ENCODE measurements at places on chromosomes 16 and 17.

GRCh38 chr17:56604691-56605290 lies 11.3 kb downstream of the NOG start:
- no peak for DNase-seq

DNA sequence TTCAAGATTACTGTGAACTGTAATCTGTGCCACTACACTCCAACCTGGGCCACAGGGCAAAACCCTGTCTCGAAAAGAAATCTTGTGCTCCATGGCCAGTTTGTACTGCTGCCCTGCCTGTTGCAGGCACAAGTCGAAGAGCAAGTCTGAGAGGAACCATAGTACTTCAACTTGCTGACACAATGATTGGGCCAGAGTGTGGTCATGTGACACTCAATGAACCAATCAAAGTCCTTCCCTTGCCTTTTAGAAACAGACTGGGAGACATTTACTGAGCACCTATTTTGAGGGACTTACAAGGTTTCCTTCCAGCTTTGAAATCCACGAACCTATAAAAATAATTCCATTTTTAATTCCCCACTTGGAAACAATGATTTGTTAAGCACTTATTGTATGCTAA lies 39.8 kb upstream of the TMC5 start:
- DNase-seq: no peak

- DNase-seq: no peak
Measured at GRCh38 chr17:72943826-72944689, 148.4 kb downstream of the SLC39A11 start.

- DNase-seq: no peak
Measured at GRCh38 chr16:66898933-66899309, 18.6 kb downstream of the PDP2 start.

DNA sequence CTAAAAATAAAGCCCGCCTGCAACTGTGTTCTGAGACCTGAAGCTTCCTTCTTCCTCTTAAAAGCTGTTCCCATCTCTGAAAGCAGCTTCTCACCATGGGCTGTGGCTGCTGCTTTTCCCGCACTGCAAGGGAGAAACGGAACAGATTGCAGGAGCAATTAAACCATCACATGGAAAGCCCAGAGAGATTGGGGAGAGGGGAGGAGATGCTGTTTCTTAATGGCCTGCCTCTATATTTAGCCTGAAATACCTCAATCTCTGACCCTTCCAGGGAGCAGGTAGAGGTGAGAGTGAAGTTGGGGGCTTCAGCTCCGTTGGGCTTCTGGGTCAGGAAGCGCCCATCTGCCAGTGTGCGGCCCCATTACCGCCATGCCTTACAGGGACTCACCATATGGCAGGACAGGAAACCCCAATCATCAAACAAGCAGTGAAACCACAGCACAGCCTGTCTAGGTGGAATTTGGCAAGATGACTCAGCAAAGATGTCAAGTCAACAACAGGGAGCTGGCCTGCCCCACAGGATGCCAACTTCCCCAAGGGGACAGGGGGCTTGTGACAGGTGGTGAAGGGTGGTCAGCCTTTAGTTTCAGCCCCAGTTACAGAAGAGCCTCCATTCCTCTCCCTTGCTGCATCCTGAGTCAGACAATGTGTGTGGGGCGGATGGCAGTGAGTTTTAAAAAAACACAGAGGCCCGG lies 286.6 kb upstream of the CCL2 start:
- DNase-seq: no peak

DNA sequence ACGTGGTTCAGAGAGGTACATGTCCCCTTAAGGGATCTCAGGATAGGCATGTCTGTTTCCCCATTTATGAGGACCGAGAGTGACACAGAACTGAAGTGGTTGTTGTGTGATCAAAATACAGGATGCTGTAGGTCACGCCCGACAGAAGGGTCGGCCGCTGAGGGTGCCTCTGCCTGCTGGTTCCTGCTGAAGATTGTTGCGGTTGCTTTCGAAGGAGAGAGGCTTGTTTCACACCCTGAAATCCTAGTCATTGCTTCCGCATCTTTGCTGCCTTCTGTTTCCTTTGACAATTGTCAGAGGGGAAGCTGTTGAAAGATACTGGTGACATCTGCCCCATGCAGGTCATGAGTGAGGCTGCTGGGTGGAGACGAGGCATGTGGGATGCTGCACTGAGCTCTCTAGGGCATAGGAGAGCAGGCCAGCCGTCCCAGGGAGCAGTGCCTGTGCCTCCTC lies 3.8 kb upstream of the NAT9 start:
- DNase-seq: no peak

DNA sequence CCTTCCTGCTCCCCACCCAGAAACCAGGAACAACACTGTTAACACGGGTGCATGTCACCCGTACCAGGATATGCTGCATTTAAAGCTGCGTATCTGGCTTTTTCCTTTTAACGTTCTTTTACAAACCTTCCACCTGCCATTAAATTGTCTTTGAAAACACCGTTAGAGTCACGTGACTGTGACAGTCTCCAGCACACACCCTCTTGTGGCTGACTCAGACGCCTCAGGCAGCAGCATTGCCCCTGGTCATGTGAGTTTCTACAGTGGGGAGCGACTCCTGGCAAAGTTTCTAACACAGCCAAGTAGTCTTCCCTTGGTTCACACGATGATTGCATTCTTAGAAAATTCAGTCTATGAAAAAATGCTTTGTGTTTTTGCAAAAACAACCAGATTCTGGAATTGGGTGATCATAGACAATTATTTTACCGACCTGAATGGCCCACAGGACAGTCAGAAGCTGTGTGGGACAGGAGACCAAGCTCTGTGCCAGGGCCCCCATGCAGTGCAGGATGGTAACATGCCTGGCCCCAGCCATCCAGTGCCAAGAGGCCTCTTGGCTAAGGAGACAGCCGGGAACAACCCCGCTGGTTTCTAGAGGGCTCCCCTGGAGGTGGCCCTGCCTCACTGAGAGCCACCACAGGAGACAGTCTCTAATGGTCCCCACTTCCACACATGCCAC lies 199.1 kb downstream of the KATNIP start:
- peak; percentile 39 for DNase-seq

- no peak for DNase-seq
Measured at GRCh38 chr16:14502932-14503741, 126.9 kb downstream of the PARN start.

- no peak for DNase-seq
Measured at GRCh38 chr17:81735264-81736102, 23.4 kb downstream of the SLC25A10 start.

- no peak for DNase-seq
Measured at GRCh38 chr17:76670020-76670717, 26.6 kb upstream of the ST6GALNAC1 start.

DNA sequence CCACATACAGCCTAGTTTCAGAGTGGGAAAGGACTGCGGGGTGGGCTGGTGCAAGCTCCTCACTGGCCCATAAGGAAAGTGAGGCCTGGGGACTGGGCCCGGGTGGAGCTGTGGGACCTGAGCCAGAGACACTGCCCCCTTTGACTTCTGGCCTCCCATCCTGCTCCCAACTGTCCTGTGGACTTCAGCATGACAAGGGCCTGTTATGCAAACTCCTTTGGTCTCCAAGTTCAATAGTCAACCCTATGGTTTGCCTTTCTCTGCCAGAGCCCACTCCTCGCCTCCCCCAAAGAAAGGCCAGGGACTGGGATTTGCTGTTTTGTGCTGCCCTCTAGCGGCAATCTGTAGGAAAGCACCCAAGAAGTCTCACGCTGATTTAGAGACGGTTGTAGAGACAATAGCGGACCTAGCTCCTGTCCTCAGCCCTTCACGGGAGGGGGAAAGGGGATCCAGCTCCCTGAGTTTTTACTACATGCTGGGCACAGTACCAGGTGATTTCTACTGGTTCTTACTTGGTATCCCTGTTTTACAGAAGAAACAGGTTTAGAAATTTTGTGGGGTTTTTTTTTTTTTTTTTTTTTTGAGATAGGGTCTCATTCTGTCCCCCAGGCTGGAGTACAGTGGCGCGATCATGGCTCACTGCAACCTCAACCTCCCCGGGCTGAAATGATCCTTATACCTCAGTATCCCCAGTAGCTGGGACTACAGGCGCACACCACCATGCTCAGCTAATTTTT lies 1.2 kb upstream of the TLCD3B start:
- no peak for DNase-seq

DNA sequence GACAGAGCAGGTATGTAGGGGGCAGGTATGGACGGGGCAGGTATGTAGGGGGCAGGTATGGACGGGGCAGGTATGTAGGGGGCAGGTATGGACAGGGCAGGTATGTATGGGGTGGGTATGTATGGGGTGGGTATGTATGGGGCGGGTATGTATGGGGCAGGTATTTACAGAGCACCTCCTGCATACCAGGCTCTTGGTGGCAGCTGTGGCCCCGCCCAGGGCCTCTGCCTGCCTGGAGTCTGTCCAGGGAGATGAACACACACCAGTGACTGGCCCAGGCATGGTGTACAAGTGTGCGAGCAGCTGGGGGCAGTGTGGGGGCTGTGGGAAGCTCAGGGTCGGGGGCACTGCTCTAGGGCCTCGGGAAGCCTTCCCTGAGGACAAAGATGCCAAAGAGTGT lies 4.4 kb downstream of the RPL3L start:
- no peak for DNase-seq

- DNase-seq: no peak
Measured at GRCh38 chr16:10880594-10881452, 3.8 kb downstream of the CIITA start.

GRCh38 chr17:70552982-70553334 lies 383.6 kb downstream of the KCNJ2 start:
- no peak for DNase-seq

DNA sequence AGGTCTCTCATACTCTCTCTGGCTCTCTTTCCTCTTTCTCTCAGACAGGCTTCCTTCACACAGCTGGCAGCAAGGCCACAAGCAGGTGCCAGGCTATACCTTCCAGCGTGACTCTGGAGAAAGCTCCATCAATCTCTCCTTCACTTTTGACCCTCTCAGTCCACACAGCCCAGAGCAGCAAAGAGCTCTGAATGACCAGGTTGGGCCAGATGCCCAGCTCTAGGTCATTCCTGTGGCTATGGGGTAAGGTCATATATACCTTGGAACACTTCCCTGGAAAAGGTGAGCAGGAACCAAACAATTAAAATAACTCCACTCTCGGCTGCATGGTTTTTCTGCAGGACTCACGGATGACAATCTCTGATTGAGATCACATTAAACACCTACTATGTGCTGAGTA lies 8.8 kb downstream of the ADAP2 start:
- no peak for DNase-seq

- no peak for DNase-seq
Measured at GRCh38 chr17:52071712-52072111, 86.8 kb downstream of the CA10 start.

DNA sequence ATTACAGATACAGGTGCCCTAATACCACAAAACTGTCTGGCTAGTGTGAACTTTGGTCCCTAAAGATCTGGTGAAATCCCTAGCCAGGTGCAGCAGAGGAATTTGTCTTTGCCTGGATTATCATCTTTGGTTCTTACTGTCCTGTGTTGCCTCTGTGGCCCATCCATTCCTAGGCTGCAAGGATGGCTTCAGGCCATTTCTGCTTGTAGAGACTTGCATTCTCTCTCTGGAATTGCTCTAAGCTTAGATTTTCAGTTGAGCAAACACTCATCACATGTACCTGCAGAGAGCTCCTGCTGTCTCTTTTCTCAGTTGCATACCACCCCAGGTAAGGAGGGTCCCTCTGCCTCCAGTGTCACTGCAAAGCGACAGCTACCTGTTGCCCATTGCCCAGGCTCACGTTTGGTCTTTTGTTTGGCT lies 114.9 kb downstream of the PRKCA start:
- DNase-seq: no peak

GRCh38 chr16:72620348-72620747 lies 427.6 kb downstream of the ZFHX3 start:
- DNase-seq: no peak

DNA sequence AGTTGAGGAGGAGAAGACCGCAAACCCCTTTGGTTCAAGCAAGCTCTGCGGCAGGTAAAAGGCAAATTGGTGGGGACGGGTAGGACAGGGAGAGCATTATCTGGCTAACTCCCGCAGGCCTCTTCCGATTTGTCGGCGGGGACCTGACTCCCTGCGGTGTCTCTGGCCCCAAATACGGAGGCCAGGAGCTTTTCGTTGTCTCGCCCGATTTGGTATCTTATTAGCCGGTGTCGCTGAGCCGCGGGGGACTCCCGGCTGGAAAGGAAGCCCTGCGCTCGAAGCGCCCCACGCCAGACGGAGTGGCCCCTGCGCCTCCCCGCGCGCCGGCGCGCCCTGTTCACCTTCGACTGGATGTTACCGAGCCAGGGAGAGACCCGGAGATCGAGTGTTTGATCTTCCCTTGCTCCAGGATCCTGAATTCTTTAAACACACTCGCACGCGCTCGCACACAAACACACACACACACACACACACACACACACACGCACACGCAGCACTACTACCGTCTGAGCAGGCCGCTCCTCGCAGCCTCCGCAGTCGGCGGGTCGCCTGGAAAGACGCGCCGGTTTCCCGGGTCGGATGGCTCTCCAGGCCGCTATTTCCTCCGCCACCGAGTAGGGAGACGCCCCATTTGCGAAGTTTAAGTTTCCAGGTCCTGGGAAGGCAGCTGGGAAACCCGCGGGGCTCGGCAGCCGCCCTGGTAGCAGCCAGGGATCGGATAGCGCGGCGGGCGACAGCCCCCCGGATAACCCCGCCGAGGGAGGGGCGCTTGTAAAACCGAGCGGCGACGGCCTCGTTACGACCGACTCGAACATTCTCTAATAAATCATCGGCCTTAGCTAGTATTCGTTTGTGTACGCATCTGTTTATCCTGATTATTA lies 3.3 kb downstream of the PRAC1 start:
- DNase-seq: no peak

- DNase-seq: peak; percentile 20
Measured at GRCh38 chr17:2170023-2170422, 115.1 kb downstream of the HIC1 start.

- no peak for DNase-seq
Measured at GRCh38 chr17:63399316-63399715, 46.8 kb downstream of the CYB561 start.

All from iPS DF 6.9 (cell line).